Kidney (tissue), 22 donors: ENCODE measurements at places on chromosomes 3 and 15. TPM values are rescaled to one million over a fixed set of nuclear protein-coding genes. Genes with fewer than 3 reads are reported as not detected.

GRCh38 chr15:70596354-70597055 lies 166.9 kb downstream of the UACA start:
- DNase-seq, result no peak

- DNase-seq, result no peak
Measured at GRCh38 chr15:33360886-33361285, 50.1 kb downstream of the RYR3 start.

DNA sequence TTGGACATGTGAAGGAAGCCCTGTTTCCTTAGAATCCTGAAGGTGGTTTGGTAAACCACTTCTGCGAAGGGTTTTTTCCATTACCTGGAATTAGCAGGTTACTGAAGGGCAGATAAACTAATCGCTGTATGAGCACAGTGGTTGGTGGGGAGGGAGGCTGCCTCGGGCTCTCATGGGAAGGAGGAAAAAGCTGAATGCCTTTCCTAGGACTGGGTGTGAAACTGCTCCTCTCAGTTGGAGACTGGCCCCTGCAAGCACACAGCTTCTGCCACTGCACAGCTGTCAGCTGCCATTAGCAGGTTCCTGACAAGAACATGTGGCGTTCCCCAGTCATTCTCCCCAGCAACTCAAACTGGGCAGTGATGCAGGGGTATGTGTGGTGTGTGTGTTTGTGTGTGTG lies 376.3 kb downstream of the GAP43 start:
- DNase-seq, result no peak

GRCh38 chr15:43212951-43213350 lies 7.9 kb downstream of the EPB42 start:
- no peak for DNase-seq

- DNase-seq, result peak; percentile 78
Measured at GRCh38 chr15:63065262-63066221, 23.0 kb downstream of the TPM1 start.

DNA sequence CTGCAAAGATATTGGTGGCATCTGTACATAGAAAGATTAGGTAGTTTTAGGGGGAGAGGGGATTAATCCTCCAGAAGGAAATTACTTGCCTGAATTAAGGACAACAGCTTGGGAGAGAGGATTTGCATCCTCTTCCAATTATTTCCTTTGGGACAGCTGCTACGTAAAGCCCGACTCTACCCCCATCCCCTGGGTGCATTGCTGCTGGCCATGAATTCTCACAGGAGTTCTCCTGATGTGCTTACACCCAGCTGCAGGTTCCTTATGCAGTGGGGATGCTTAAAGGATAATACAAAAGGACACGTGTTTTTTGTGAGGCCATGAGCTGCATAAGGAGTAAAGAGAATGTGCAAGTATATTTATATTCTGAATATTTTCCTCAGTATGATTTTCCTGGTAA lies 132.3 kb downstream of the VPS8 start:
- no peak for DNase-seq

DNA sequence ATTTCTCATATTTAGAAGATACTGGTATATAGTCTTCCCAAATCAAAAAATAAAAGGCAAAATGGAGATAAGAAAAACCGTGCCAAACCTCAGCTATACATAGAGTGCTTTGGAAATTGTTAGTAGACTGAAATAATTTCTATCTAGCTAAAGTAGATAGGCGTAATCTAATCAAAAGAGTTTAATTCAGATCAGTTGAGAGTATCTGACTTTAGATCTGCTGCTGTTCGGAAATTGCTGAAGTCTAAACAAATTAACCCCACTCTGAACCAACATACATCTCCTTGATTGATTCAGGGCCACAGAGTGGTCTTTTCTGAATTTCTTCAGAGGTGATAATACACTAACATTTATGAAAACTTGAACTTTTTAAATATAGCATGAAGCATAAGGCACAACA lies 40.1 kb downstream of the MAP3K13 start:
- DNase-seq, result no peak

- DNase-seq, result no peak
Measured at GRCh38 chr3:141849056-141849815, 27.2 kb upstream of the ATP1B3 start.

DNA sequence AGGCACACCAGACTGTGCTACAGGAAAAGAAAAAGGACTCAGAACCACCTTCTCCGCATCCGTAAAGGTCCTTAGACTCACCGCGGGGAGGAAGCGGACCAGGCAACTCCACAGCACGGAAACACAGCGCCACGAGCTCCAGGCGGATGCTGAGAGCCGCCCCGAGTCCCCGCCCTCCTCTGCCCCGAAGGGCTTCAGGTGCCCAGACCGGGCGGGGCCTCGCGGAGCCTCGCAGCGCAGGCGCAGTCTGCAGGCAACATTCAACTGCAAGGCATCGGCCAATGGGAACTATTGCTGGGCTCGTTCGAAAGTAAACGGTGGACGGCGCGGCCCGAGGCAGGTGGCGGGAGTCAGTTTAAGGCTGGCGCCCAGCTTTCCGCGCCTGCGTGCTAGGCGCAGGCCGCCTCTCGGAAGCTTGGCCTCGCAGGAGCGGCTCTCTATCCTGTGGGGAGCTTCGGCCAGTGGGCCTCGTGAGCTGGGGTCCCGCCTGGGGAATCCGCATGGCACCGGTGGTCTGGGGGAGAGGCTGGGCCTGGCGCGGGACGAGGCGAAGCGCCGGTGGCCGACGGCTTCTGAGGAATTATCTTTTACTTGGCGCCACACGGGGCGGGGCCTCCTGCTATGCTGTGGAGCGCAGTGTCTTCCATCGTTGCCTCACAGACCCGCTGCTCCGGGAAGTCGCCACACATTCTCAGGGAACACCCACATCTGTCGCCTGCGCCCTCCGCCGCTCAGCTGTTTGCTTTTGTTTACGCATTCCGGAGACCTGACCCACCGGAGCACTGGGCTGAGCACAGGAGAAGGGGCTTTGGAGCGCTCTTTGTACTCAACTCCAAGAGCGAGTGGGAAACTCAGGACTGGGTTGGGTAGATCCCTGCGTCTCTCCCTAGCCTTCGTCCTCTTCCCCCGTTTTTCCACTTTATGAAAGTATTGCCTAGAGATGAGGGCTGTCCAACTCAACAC lies at the start of gene TRIM59:
TSS of gene TRIM59 (minus strand) at position 151 of the 963 bp plus-strand sequence. CDS start 10,603 bp downstream, outside the sequence.
- peak; percentile 99 for DNase-seq

DNA sequence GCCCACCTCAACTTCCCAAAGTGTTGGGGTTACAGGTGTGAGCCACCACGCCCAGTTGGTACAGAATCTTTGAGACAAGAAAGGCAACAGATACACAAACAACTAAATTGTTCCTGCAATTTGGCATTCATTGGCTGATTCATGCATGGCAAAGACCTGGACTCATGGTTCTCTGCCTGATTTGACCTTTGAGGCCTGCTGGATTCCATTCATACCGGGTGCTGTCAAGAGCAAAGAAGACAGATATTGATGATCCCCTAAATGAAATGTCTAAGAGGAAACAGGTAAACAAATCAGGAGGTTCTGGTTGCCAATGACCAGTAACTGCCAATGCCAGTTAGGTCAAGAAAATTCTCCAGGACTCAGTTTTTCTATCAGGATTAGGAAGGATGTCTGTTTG lies 43.9 kb upstream of the RAD18 start:
- no peak for DNase-seq

DNA sequence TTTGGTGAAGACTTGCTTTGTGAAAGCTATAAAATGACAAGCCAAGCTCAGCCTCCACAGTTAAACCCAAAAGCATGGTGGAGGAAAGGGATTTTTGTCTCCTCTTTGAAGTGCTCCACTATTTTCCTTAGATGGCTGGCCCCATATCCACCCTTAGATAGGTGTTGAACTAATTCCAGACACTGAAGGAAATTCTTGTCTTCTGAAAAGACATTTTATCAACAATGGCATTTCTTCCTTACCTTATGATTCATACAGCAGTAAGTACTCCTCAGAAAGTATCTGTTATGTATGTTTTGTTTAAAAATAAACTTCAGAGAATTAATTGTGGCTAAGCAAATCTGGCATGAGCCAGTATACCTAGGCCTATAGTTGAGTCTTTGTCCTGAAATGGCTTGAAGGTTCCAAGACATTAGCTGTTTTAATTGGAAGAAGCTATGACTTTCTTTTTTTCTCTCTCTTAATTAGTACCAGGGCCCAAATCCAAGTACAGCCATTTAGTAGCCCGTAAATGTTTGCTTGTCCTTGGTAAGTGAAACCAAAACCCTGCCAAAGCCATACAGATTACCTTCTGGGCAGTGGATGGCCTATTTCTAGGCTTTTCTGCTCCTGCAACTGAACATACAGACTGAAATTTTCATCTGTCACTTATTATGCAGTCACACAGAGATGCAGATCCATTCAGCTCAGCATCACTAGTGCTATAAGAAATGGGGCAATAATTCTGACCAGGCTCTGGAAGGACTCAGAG lies 5.1 kb upstream of the BFSP2 start:
- no peak for DNase-seq

- DNase-seq, result no peak
Measured at GRCh38 chr3:186988806-186989205, 58.5 kb downstream of the ST6GAL1 start.

GRCh38 chr3:127915115-127915936 lies at the start of gene KBTBD12:
Gene KBTBD12 (plus strand): TSS chr3:127915232. CDS start chr3:127923062, 7,830 bp downstream.
- peak; percentile 83 for DNase-seq

DNA sequence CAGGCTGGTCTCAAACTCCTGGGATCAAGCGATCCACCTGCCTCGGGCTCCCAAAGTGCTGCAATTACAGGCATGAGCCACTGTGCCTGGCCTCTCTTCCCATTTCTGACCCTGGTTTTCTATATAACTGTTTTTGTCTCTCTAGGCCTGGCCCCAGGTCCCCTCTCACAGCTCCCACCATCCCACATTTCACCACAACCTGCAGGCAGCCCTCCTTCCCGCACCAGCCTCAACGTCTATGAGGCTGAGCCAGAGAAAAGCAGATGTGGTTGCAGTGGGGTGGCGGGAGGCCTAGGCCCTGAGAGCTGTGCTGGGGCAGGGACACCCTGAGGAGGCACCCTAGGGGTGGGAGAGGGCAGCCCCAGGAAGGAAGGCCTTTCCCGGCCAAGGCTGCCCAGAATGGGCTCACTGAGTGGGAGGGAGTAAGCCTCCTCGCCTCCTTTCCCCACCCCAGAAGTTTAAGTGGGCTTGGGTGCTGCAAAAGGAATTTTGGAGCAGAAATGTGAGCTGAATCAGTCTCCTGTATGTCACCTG lies 99.7 kb downstream of the LSM3 start:
- no peak for DNase-seq

DNA sequence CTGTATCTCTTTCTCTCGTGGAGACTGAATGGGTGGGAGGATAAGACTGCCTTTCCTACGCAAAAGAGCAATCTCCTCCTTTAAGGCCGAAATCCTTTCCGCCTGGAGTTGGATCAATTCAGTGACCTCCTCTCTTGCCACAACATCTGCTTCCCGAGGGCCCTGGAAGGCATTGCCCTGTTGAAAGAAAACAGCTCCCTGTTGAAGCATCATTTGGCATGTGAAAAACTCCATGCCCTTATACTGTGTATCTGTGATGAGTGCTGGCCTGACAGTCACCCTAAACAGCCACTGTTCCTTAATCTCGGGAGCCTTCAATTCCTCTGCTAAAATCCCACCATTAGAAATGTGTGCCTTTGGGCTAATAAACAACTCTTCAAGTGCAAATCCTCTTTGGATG lies 80.2 kb downstream of the BOC start:
- peak; percentile 25 for DNase-seq

GRCh38 chr3:55827786-55828185 lies 340.7 kb upstream of the WNT5A start:
- DNase-seq, result no peak

DNA sequence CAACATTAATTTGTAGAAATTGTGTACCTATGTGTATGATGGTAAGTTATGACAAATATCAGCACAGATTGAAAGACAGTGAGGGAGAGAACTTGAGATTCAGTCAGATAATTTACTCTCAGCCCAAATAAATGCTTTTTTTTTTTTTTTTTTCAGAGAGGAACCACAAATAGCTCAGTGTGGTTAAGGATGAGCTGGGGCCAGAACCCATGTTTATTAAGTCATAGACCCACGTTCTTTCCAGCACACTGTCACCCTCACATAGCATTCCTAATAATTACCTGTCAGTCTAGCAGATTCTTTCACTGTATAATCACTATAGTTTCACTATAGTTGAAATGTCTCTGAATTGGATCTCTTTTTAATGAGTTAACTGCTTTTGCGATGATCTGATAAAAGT lies 246.1 kb downstream of the ZIC1 start:
- no peak for DNase-seq

- no peak for DNase-seq
Measured at GRCh38 chr15:89019436-89019835, 68.8 kb upstream of the ABHD2 start.

GRCh38 chr15:68192804-68193486 lies 12.2 kb downstream of the CALML4 start:
- DNase-seq, result no peak

GRCh38 chr3:12922306-12922705 lies 80.9 kb upstream of the RPL32 start:
- DNase-seq, result no peak

- no peak for DNase-seq
Measured at GRCh38 chr3:39590806-39591205, 123.3 kb downstream of the MOBP start.

DNA sequence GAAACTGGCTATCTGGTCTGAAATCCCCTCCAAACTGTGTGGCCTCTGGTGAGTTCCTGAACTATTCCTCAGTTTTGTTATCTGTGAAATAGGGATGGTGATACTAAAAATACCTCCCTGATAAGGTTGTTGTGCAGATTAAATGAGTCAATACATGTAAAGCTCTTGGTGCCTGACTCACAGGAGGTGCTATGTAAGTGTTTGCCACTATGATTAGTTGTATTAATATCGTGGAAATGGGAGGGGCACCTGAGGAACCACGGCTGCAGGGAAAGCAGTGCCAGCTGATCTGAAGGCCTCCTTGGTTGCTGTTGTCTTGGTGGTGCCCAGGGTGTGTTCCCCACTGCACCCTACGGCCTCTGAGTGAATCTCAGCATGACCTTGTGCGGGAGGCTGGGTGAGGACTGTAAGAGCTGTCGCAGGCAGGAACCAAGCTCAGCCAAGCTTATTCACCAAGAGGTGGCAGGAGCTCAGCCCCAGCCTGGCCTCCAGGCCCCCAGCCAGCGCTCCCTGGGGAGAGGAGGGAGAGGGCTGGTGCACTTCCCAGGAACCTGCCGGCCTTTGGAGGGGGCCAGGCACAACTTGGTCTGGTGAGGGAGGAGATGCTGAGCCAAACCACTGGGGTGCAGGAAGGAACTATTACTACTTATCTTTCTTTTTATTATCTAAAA lies 44.8 kb upstream of the CCDC174 start:
- DNase-seq, result no peak

GRCh38 chr3:171850320-171850959 lies 7.3 kb downstream of the TMEM212 start:
- DNase-seq, result no peak

GRCh38 chr15:35757765-35758164 lies 211.8 kb upstream of the DPH6 start:
- no peak for DNase-seq

GRCh38 chr3:149894205-149894604 lies 76.5 kb downstream of the PFN2 start:
- no peak for DNase-seq

CCDC33 gene
- 0.63 TPM for total RNA-seq

KCNMB2 gene
- total RNA-seq, result 4.4 TPM

PRKCD gene
- total RNA-seq, result 26.6 TPM

GOLGA8Q gene
- total RNA-seq, result 1.6 TPM

RETNLB gene
- not detected for total RNA-seq

POC1A gene
- total RNA-seq, result 2.2 TPM

APOD gene
- 24.4 TPM for total RNA-seq

SPINK8 gene
- total RNA-seq, result not detected

GABRR3 gene
- not detected for total RNA-seq

GOLGA6D gene
- total RNA-seq, result not detected
